Stimulated activated CD4-positive, alpha-beta T cell treated with anti-CD3 and anti-CD28 coated beads, Interleukin-1b, Interleukin-23, amount 100 ng/mL, for 1 hour (primary cell): ENCODE measurements at places on chromosomes 1 and 21.

- DNase-seq = no peak
Observed at GRCh38 chr1:15700508-15700907, 16.4 kb downstream of the PLEKHM2 start.

DNA sequence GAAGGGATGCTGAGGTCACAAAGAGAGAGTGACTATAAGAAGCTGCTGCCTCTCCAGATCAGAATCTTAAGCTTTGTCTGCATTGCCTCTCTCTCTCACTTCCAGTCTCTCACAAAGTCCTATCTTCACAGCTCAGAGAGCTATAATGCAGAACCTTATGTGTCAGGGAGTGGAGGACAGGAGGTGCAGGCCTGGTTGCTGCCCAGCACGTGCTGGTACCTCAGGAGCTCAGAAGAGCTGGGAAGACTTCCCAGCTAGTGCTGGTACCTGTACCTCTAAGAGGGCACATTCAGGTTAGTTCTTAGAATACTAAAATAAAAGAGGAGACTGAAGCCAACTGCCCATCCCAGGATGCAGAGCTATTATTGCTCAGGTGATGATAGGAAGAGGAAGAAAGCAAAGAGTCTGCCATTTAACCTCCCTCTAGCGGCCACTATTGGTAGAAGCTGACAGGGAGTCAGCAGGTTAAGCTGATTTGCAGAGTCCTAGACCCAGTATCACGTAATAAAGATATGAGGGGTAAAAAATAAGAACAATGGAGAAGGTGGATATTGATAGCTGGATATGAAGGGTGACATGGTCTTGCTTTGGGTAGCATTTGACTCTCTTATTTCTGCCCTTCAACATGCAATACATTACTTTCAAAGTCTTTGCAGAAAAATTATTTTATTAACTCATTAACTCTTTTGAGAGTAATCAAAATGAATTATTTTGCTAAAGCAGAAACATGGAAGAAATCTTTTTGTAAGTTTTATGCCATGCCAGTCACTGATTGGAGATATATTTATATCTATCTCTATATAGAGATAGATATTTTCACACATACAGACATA, 138.1 kb upstream of the HMCN1 start:
- DNase-seq = peak; percentile 4

DNA sequence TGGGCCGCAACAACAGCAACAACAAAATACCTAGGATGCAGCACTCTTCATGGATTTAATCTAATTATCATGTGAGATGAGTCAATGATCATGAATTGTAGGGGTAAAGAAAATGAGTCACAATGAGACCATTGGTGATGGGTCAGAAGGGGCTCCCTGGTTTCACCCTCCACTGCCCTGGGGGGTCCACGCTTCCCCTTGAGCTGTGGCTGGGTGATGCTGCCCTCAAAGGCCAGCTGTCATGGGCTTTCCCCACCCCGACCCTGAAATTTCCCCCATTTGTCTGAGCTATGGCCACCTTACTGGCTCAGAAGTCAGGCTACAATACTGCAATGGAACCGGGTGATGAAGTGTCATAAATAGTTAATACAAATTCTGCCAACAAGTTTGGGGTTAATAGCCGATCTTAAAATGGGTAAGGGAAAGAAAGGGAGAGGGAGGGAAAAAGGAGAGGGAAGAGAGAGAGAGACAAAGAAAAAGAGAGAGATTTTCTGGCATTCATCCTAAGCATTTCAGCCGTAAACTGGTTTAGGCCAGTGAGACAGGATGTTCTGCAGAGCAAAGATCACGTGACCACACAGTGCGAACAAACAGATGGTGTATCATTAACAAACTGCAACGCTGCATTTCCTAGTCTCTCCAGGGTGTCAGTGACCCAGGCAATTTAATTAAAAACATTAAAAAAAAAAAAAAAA, 143.4 kb upstream of the ERRFI1 start:
- no peak for DNase-seq

DNA sequence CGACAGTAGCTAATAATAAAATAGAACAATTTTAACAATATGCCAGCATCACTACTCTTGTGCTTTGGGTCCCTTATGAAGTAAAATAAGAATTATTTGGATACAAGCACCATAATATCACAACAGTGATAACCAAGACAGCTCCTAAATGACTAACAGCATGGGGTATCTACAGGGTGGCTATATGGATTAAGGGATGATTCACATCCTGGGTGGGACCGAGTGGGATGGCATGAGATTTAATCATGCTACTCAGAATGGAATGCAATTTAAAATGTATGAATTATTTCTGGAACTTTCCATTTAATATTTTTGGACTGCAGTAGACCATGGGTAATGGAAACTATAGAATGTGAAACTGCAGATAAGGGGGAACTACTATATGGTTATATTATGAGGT, 28.1 kb upstream of the B3GALNT2 start:
- no peak for DNase-seq

GRCh38 chr21:34754690-34755647, 86.2 kb downstream of the CLIC6 start:
- DNase-seq = no peak

GRCh38 chr1:174077749-174078490, 55.8 kb upstream of the RC3H1 start:
- no peak for DNase-seq

DNA sequence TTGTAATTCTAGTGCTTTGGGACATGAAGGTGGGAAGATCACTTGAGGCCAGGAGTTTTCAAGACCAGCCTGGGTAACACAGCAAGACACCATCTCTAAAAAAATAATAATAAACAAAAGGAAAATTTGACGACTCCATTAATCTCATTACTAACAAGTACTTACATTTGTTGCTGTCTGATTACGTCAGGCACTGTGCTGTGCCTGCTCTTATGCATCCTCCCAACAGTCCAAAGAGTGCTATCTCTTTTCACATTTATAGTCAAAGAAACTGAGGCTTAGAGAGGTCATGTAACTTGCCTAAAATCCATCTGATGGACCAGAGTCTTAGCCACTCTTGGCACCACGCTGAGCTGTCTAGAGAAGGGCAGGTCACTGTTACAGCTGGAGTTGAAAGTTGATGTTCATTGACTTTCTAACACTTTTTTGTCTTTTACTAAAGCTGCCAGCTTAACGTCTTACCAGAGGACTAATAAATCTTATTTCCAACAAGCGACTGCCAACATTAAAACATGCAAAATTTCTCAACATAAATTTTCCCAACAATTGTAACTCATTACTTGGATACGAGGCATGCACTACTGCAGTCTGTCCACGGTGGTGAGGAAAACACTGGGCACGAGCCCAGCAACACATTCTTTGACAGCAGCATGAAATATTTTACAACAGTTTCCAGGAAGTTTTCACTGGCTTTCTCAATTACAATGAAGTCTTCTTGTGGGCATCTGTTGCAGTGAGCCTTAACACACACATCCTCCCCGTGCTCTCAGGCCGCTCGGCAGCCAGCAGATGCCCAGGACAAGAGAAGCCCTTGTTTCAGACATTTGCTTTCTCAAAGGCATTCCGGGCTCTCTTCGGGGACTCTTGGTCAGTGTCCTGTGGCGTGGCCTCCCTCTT, 262.9 kb upstream of the PROX1 start:
- no peak for DNase-seq

- DNase-seq = no peak
Observed at GRCh38 chr1:207103892-207104373, at the start of gene C4BPA. Gene C4BPA (plus strand): TSS chr1:207104233. CDS start chr1:207113026, 8,793 bp downstream.

DNA sequence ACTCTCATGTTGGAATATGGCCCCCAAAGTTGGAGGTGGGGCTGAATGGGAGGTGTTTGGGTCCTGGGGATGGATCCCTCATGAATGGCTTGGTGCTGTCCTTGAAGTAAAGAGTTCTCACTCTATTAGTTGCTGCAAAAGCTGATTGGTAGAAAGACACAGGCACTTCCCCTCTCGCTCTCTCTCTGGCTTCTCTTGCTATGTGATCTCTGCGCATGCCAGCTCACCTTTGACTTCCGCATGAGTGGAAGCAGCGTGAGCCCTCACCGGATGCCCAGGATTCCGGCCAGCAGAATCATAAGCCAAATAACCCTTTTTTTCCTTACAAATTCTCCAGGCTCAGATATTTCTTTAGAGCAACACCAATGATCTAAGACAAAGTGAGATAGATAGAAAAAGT, 20.9 kb upstream of the CCSAP start:
- no peak for DNase-seq

DNA sequence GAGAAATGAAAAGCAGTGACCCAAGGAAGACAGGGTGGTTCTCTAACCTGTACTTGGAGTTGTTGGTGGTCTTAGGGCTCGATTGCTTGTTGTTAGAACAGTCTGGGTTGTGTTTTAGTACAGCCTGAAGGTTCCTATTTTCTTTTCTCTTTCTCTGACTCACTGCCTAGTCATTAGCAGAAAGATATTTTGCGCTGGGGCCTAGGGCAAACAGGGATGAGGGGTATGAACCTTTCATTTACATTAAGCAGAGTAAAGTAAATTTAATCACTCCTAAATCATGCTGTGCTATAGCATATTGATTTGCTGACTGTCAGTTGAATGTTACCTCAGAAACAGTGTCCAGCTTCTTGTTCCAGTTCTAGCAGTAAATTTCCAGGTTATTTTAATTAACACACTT, 197.2 kb downstream of the RWDD3 start:
- DNase-seq = no peak

DNA sequence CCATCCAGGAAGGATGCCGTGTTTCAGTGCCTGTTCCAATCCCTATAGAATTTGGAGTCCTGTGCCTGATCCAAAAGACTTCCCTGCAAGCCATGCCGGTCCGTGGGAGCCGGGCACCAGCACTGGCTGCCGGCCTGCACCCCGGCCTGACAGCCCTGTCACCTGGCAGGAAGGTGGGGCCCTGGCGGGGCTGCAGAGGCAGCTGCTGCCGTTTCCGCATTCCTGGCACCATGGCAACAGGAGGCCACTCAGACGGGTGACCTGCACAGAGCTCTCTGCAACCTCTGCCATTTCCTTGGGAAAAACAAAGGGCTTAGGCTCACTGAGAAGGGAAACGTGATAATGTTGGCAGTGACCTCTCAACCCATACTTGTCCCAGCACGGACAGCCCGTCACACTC, 63.2 kb upstream of the TMEM51 start:
- no peak for DNase-seq

DNA sequence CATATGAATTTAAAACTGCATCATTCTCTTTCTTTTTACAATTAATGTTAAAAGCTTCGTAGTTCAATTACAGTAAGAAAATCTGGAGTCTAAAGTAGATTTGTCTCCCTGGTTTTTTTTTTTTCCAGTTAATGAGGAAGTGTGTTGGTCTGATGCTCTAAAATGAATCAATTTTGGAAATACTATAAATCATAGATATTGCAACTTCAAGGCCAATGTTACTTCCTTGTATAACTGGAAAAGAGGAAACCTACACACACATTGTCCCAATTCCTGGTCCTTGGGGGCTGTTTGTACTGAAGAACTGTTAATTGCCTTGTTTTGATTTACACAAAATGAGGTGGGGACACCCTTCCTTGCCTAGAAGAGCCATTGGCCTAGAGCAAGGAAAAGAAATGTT, 107.2 kb downstream of the RGS2 start:
- DNase-seq = no peak

DNA sequence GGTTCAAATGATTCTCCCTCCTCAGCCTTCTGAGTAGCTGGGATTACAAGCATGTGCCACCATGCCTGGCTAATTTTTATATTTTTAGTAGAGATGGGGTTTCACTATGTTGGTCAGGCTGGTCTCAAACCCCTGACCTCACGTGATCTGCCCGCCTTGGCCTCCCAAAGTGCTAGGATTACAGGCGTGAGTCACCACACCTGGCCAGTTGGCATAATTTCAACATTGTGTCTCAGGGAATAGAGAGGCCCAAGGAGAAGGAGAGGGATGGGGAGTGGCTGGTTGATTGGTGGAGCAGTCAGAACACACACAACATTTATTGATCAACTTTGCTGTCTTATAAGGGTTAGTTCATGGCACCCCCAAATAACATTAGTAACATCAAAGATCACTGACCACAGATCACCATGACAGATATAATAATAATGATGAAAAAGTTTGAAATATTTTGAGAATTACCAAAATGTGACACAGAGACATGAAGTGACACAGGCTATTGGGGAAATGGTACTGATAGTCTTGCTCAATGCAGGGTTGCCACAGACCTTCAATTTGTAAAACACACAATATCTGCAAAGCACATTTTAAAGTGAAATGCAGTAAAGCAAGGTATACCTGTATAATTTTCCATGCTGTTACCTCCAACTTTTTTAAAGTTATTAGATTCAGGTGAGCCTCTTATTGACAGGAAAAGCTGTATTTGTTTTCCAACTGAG, 15.8 kb upstream of the CYB5R1 start:
- DNase-seq = no peak

GRCh38 chr1:59805554-59805953, 9.2 kb upstream of the HOOK1 start:
- no peak for DNase-seq

DNA sequence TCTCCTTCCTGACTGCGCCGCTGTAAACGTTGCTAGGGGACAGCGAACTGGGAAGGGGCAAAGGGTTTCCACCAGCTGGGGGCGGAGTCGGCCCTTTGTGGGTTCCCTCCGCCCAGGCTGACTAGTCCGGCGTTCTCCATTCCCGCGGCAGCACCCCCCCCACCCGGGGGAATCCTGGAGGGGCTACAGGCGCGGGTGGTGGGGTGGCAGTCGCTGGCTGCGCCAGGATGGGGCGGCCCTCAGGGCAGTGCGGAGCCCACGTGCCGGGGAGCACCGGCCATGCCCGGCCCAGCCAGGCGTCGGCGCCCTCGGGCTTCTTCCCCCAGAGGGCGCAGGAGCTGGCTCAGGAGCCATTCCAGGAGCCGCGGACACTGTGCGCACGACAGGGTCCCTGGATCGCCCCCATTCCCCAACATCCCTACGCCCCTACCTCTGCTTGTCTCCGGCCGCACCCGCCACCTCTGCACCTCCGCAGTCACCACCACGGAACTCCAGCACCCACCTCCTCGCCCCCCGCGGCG, 476 bp downstream of the BATF3 start:
- DNase-seq = peak; percentile 29

DNA sequence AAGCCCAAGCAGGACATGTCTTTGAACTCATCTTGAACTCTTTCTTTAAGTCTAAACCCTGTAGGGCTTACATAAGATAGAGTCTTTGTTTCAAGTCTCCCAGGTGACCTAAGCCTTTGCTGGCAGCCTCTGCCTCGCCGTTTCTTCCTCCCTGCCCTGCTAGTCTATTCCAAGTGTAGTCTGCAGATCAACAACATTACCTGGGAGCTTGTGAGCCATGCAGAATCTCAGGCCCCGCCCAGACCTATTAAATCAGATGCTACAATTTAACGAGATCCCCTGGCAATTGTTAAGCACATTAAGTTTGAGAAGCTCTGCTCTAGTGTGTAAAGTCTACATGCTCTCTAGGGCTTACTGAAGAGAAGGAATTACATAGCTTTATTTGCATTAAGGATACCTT, 271.6 kb downstream of the PBX1 start:
- no peak for DNase-seq
